ENCODE measurements at places on chromosomes 11 and 22.

- DNase-seq = no peak
Observed at GRCh38 chr11:118441770-118442275, 5.5 kb downstream of the KMT2A start.

GRCh38 chr22:16914006-16914405 is 88.8 kb upstream of the XKR3 start:
- DNase-seq = no peak

GRCh38 chr11:5234381-5234834 is at the start of gene HBD:
TSS of gene HBD (minus strand) at chr11:5234483. CDS start at chr11:5234433, 50 bp downstream.
- DNase-seq = no peak

DNA sequence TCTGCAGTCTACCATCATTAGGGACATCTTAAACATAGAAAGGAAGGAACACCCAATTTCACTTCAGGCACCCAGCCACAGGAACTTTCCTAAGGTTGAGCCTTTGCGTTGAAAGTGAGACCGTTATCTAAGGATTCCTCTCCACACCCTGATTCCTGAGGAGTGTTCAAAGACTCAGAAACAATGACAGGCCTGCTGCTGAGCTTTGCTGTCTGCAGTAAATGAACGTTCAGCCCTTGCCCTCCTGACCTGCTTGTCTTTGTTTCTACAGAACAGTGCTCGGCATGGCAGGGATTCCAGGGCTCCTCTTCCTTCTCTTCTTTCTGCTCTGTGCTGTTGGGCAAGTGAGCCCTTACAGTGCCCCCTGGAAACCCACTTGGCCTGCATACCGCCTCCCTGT is 7.0 kb downstream of the PRSS23 start:
- no peak for DNase-seq

DNA sequence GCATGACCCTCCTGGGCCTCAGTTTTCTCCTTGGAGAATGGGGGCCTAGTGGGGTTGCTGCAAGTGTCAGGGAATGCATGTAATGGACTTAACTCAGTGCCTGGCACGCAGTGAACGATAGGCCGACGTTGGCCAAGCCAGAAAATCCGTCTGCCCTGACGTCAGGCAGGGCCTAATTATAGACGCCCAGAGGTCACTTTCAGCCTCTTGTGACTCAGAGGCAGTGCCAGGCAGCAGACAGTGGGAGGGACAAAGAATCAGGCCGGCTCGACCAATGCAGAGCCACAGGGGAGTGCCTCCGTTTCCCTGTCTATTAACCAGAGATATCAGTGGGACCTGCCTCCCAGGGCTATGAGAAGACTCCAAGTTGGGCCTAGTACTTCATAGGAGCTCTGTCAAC is 115.0 kb downstream of the MN1 start:
- peak; percentile 65 for DNase-seq

DNA sequence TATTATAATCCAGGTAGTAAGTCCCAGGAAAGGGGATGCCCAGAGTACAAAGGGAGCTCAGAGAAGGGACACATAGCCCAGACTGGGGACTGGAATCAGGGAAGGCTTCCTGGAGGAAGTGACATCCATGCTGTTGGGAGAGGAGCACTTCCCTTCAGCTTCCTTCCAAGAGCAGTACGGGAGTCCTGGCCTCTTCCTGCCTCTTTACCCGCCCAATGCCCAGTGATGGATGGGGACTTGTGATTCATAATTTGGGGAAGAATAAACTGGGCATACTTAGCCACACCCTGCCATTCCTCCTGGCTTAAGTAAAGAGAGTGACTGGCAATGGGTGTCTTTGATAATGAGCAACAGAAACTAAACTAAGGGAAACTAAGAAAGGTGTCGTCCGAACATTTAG is 11.5 kb downstream of the C11orf91 start:
- no peak for DNase-seq

DNA sequence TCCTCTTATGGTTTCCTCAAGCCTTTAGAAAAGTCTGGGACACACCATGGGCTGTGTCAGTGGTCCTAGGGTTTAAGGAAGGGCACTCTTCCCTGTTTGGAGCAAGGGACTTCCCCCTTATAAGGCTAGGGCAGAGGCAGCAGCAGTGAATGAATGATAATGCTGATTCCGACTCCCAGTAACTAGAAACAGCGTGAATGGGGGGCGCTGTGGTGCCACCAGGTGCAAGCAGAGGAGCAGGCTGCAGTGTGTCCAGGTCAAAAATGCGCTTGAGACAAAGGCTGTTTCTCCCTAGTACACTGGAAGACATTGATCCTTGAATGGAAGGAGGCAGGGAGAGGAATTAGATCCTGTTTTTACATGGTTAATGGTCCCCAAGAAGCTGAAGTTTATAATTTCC is 11.6 kb upstream of the RIC3 start:
- no peak for DNase-seq

- no peak for DNase-seq
Observed at GRCh38 chr11:57251491-57252104, 14.5 kb upstream of the APLNR start.

DNA sequence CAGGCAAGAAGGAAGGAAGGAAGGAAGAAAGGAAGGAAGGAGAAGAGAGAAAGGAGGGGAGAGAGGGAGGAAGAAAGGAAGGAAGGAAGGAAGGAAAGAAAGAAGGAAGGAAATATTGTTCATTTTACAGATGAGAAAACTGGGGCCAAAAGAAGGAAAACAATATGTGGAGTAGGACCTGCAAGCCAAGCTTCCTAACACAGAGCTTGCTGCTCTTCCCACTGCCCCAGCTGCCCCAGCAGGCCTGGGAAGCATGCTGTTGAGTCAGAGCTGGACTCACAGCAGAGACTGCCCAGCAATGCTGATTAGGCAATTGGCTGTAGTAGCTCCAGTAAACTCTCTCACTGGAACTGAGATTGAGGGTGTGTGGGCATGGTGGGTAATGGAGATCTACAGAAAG is 42.6 kb upstream of the SMCO4 start:
- no peak for DNase-seq

DNA sequence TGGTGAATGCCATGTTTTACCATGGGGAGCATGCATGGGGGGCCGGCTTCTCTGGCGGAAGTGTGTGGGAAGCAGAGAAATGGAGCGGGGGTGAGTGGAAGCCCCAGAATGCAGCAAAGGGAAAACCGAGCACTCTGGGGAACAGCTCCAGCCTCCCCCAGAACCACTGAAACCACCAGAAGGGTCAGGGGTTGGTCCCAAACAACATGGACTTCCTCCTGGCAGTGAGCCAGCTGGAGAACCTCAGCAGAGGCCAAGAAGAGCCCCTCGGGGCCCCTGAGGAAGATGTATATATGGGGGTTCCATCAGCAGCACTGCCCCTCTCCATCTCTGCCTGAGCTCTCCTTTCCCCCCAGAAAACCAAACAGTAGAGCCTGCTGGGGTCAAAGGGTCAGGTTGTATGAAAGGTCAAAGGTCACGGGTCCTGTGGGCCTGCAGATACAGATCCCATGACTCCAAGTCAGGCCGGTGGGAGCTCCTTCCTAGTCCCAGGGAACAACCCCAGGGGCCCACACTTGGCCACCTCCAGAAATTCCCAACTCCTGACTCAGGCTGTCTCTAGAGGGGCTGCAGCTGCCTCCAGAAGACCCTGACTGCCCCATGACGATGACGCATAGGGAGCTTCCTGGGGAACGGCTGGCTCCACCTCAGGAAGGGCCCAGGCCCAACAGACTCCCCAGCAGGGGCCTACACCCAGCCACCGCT is 48.5 kb upstream of the TIMP3 start:
- no peak for DNase-seq

DNA sequence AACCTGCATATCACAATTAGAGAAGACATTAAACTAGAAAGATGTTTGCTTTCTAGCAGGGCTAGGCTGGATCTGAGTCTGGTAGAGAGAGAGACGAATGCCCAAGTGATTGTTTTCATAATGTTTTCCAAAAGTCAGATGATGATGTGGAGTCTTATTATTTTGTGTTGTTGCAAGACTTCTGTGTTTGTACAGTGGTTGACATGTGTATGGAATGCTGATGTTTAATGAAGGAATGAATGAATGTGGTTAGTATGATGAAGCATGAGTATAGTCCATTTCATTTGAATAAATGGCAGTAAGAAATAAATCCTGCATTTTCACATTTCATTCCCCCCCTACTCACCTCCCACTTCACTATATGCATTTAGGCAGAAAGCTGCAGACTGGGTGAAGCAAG is 69.6 kb downstream of the PPP2R1B start:
- DNase-seq = no peak

GRCh38 chr22:22974156-22974555 is 86.5 kb downstream of the IGLL5 start:
- DNase-seq = no peak

DNA sequence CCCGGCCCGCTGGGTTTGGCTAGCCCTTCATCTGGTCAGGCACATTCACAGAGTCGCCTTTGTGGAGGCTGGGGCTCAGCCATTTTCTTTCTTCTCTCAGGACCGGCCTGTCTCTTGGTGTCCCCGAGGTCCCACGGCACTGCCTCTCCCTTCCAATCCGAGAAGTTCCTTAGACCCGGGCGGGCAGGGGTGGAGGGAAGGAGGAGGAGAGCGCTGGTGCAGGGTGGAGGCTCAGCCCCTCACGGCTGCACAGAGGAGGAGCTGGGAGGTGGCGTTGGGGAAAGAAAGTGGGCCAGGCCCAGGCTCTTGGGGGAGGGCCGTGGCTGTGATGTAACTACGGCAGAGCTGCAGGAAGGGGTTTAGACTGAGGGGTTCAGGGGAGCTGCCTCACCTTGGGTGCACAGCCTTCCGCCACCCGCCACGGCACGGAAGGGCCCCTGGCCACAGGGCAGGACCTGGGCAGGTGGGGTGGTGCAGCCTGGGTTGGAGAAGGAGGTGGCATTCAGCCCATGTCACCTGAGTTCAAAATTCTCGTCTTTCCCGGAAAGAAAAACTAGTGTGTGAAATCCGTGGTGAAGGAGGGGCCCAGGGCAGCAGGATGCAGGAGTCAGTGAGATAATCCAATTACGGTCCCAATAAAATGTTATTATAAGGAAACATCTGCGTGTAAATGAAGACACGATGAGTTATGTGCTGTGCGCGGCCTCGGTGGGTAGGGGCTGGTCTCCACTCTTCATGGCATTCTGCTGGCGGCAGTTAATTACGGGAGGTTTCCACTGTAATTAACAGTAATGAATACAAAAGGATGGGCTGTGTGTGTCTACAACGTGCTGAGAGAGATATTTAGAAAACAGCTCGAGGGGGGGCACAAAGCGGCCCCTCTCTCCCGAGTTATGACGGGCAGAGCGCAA is 1.7 kb downstream of the BRSK2 start:
- no peak for DNase-seq

- DNase-seq = no peak
Observed at GRCh38 chr22:26527574-26528465, 15.5 kb upstream of the TFIP11 start.
